ENCODE measurements at places on chromosomes 3 and 15.

GRCh38 chr15:101501703-101502373 is 12.3 kb upstream of the PCSK6 start:
- DNase-seq, result no peak

DNA sequence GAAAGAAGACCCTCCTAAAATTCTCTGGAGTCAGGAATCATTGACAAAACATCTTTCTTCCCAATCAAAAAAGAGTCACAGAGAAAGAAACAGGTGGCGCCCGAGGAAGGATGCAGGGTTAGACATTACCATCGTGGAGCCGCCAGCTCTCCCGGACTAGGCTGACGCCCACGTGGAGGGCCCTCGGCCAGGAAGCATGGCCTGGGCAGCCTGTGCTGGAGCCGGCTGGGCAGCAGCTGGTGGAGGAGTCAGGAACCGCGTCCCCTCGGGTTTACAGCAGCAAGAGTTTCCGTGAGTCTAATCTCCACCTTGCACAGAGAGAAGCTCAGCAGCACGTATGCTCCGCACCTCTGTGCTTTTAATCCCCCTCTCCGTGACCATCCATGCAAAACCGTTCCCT is 533.7 kb upstream of the ATP11B start:
- peak; percentile 43 for DNase-seq

DNA sequence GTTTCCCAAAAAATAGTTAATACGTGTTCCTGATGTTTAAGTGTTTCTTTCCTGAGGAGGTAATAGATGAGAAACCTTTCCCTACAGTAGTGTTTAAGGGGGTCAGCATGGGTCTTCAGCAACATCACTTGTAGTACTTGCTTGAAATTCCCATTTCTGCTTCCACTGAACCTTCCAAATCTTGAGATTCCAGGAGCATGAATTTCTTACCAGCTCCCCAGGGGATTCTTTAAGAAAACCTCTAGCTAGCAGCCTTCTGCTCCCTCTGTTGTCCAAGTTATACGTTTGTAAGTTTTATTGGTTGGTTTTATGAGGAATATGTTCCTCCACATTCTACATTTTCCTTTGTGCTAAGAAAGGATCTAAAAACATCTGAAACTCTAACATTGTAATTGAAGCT is 38.2 kb upstream of the ACP3 start:
- no peak for DNase-seq

DNA sequence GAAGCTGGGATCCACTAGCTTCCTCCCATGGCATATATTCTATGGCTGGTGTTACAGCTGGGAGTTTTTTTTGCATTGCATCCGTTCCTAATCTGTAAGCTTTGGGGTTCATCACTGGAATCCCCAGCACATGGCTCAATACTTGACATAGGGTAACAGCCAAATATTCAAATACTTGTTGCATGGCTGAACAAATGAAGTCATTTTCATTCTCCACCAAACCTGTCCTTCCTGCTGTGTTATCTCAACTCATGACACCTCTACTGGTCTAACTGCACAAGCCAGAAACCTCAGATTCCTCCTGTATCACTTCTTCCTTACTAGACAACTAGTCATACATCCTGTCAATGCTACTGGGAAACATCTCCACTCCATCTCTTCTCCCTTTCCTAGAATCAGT is 43.4 kb downstream of the ST3GAL6 start:
- DNase-seq, result no peak

DNA sequence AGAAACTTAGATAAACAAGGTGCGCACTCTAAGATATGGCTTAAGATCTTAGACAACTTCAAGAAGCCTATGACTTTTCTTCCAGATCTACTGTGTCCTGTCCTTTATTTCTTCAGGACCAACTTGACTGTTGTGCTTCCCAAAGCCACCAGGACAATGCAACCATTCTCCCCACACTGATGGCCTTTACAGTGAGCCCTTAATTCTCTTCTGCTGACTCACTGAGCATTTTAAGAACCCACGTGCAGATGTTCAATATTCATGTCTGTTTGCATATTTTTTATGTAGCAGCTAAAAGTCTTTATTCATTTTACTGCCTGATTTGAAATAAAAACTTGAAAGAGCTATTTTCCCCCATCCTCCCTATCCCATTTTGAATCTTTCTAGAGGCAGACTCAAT is 103.3 kb upstream of the SLC2A2 start:
- no peak for DNase-seq

DNA sequence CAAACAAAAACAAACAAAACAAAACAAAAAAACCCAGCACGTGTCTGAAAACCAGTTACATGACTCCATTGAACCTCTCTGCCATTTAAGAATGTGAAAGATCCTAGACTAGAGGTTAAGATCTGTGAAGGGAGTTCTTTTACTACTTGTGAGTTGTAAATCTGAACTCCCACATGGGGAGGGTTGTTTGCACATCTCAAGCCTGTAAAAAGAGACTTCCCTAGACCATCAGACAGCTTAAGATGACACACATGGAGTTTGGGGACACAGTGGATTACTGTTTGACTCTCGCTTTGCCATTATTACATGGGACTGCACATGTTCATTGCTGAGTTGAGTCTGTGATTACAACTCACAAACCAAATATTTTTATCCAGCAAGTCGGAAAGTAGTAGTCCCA is 171.5 kb downstream of the SLC9A9 start:
- DNase-seq, result no peak

- peak; percentile 36 for DNase-seq
These were observed 2.7 kb downstream of the SV2B start for GRCh38 chr15:91102546-91103330.

- DNase-seq, result no peak
These were observed 57.0 kb downstream of the PPARG start for GRCh38 chr3:12345584-12346494.

GRCh38 chr3:76107935-76108570 is 322.7 kb upstream of the ZNF717 start:
- peak; percentile 11 for DNase-seq

DNA sequence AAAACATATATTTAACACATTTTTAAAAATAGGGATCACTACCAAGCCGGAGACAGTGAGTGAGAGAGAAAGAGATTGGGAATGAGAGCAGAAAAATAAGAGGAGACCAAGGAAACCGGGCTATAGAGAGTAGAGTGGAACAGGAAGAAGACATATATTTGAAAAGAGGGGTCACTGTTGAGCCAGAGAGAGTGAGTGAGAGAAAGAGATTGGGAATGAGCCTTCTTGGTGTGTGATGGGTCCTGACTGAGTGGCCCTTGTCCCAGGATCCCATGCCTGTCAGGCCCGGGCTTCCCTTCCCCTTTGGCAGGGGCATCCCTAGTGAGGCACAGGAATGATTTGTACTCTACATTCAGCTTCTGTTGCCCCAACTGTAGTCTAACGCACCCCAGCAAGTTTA is 646.6 kb downstream of the NTRK3 start:
- DNase-seq, result no peak

- DNase-seq, result no peak
These were observed 301.2 kb upstream of the CDIN1 start for GRCh38 chr15:36278219-36278618.

DNA sequence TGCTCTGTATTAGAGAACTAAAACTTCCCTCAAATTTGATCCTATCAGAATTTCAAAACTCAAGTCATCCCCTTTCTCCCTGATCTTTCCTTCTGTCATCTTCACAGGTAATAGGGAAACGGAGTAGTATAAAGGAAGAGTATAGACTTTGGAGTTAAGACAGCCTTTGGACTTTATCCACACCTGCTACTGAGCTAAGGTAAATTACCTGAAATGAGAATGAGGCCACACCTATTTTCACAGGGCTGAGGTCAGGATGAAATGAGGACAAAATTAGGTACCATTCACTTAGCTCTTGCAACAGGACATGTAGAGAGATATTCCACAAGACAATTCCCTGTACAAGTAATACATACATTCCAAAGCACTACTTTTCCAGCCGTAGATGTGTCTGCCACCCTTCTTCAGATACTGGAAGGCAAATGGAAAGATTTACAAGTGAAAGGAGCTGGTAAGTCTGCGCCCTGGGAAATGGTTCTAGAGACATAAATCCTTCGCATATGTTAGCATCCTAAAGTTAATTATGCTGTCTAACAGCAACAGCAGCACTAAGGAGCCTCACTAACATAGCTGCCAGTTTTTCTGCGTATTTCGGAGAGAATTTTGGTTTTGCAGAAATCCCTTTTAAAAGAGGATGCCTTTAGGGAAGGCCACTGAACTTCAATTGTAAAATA is 461.8 kb downstream of the SHQ1 start:
- no peak for DNase-seq

GRCh38 chr3:126376444-126376843 is 18.3 kb upstream of the CFAP100 start:
- no peak for DNase-seq

DNA sequence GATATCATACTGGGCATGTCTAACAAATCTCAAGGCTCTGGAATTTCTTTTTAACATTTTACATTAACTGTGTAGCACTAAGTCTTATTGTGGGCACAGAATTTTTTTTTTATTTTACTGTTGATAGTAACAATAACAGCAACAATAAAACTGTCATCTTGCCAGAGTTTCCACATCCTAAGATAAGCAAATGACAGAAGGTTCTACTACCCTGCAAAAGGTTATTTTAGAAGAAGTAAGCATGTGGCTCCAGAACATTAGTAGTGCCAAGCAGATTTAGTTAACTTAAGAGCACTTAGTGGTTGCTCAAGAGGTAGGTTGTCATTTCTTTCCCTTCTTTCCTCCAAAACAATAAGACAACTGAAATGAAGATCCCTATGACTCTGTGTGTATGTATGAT is 743.0 kb upstream of the CBLB start:
- DNase-seq, result no peak

DNA sequence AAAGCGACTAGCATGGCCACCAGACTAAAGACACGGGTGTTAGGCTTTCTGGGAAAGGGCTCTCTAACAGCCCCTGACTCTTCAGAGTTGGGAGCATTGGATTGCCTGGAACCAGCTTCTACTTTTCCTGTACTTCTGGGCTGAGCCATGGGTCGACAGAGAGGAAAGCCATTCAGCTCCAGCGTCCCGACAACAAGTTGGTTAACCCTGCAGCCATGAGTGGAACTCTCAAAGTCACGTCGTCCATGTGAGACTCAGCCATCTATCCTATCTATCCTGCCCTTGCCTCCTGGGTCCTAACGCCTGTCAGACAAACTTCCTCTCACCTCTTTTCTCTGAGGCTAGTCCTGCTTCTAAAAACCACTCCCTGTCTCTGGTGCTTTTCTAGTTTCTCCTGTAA is 32.6 kb upstream of the TBC1D5 start:
- no peak for DNase-seq

DNA sequence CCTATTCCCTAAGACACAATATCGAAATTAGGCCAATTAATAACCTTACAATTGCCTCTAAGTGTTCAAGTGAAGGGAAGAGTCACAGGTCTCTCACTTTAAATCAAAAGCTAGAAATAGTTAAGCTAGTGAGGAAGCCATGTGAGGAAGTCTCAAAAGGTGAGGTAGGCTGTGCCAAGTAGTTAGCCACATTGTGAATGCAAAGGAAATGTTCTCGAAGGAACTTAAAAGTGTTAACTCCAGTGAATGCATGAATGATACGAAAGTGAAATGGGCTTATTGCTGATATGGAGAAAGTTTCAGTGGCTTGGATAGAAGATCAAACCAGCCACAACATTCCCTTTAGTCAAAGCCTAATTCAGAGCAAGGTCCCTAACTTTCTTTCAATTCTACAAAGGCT is 59.1 kb downstream of the KLF13 start:
- DNase-seq, result no peak

- DNase-seq, result no peak
These were observed 180.4 kb downstream of the GOLGA8K start for GRCh38 chr15:32222716-32223115.

GRCh38 chr15:93517176-93517575 is 428.2 kb upstream of the RGMA start:
- DNase-seq, result no peak

DNA sequence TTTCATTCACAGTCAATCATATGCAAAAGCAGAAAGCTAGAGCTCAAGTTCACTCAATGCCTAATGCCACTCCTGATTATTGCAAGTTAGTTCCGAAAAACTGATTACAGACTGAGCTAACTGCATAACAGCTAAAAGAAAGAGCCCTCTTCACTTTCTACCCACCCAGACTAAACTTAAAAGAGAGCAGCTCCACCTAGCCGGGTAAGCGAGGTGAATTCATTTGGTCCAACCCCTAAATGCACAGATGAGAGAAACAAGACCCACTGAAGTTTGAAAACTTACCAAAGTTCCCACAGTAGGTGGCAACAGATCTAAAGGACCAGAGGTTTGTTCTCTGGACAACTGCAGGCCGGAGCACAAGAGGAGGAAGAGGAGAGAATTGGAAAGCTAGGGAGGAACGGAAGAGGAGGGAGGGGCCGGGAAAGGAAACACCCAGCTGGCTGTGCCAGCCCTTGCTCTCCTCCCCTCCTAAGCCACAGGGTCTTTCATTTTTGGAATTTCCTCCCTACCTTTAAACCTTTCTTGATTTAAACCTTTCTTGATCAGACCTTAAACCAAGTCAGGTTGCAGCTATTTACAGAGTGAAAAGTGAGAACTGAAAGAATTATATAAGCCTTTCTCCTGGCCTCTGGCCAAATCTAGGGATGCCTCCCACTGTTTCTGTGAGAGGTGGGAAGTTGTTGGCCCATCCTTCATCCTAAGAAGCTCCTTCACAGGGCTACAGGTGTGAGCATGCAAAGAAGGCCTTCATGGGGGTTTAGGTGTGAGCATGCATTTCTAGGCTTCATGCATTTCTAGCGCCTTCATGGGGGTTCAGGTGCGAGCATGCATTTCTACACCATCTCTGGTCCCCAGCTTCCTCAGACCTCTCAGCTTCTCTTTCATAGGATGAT is 114.7 kb upstream of the LMOD3 start:
- no peak for DNase-seq

DNA sequence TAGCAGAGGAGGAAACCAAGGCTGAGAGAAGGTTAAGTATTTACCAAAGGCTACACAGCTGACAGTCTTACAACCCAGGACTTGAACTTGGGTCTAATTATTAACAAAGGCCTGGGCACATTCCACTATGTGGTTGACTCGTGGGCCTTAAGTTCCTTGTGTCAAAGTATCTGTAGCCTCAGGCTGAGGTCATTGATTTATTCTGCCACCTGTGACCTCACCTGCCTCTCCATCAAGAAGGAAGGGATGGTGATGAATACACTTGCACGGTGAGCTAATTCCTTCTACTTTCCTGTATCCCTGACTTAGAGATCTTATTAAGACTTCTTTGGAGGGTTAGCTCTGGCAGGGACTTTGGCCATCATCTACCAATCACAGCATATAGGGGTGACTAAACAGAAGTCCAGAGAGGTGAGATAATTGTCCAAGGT is 19.9 kb upstream of the LRRC58 start:
- no peak for DNase-seq

GRCh38 chr3:111619833-111620232 is 24.7 kb upstream of the ZBED2 start:
- DNase-seq, result peak; percentile 22

GRCh38 chr3:3666664-3667063 is 132.6 kb upstream of the LRRN1 start:
- DNase-seq, result no peak

GRCh38 chr3:109325657-109326056 is 9.3 kb upstream of the DPPA2 start:
- DNase-seq, result no peak

- DNase-seq, result no peak
These were observed 62.7 kb downstream of the CCNL1 start for GRCh38 chr3:157097198-157097597.

GRCh38 chr3:55683666-55684270 is 196.7 kb upstream of the WNT5A start:
- no peak for DNase-seq

Measured in NCI-H1417 (cell line).